T1000 (cell line): ENCODE measurements at places on chromosomes 1 and 21.
A peak's percentile ranks its signal among the peaks of the same experiment; 100 is the strongest.

DNA sequence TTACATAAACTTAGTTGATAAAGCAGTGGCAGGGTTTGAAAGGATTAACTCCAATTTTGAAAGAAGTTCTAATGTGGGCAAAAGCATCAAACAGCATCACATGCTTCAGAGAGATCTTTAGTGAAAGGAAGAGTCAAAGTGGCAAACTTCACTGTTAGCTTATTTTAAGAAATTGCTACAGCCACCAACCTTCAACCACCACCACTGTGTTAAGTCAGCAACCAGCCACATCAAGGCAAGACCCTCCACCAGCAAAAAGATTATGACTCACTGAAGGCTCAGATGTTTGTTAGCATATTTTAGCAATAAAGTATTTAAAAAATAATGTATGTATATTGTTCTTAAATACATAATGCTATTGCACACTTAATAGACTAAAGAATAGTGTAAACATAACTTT, 21.3 kb upstream of the MAGI3 start:
- no peak for DNase-seq

GRCh38 chr1:94020764-94021579, 100.0 kb downstream of the ABCA4 start:
- no peak for DNase-seq

DNA sequence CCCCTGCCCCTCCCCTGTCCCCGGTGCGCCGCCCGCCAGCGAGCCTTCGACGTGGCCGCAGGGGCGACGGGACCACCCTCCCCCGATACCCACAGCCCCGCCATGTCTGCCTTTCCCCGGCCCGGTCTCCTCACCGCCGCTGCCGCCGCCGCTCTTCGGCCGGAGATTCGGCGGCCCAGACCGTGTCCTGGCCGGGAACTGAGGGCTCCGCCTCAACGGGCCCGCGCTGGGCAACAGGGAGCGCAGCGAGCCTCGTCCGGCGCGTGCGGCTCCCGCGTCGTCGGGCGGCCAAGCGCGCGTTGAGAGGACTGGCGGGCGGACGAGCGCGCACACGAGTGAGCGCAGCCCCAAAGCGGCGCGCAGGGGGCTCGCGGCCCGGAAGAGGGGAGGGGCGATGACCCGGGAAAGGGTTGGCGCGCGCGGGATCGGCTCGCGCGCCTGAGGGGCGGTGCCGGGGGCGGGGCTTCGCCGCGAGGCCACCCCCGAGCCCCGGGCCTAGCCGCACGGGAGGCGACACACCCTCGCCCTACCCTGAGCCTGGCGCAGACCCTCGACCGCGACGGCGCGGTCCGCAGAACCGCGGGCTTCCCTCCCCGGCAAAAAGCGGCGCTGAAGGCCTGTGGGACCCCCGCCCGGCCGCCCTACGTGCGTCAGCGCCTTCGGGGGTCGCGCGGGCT, at the start of gene BTG3:
BTG3 (minus strand) TSS at position 337 of the 677 bp plus-strand sequence. CDS start 3,757 bp downstream, outside the sequence.
- DNase-seq, result peak; percentile 33

DNA sequence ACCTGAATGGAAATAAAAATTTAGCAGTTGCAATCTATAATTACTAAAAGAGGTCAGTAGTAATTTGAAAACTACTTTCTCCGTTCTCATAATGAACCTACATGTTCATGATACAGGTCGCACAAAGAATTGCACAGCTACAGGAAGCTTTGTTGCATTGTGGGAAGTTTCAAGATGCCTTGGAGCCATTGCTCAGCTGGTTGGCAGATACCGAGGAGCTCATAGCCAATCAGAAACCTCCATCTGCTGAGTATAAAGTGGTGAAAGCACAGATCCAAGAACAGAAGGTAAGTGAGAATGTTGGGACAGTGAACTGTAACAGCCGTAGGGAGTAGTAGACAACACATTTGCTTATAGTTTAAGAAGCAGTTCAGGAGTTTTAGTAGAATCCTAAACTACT, 68.8 kb upstream of the BMP8A start:
- no peak for DNase-seq

GRCh38 chr1:170247751-170248521, 102.2 kb downstream of the NTMT2 start:
- no peak for DNase-seq

GRCh38 chr1:55159571-55159970, 55.6 kb downstream of the USP24 start:
- DNase-seq, result no peak

- DNase-seq, result no peak
These were observed 1.2 kb upstream of the CDA start for GRCh38 chr1:20587661-20588053.
